Ammon's horn (tissue), 1 donor: ENCODE measurements at places on chromosomes 16 and 17.

DNA sequence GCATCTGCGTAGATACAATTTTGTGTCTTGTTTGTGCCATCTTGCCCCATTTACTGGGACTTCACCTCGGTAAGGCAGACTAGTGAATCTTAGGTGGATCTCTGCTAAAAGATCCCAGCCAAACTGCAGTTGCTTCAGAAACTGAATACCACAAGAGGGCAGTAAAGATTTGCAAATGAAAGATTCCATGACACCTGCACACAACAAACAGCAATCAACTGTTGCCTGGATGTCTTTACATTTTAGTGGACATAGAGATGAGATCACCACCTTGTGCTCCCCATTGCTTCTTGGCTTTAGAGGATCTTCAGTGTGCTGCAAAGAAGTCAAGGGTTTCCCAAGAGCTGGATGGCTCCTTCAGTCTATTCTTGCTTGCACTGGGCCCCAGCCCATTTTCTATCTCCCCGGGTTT lies 119.2 kb upstream of the CACNG5 start:
- DNase-seq, result peak; percentile 73

GRCh38 chr16:75382611-75383010 lies 50.7 kb downstream of the CFDP1 start:
- no peak for DNase-seq

- no peak for DNase-seq
These were observed 5.4 kb downstream of the VASN start for GRCh38 chr16:4376893-4377572.

DNA sequence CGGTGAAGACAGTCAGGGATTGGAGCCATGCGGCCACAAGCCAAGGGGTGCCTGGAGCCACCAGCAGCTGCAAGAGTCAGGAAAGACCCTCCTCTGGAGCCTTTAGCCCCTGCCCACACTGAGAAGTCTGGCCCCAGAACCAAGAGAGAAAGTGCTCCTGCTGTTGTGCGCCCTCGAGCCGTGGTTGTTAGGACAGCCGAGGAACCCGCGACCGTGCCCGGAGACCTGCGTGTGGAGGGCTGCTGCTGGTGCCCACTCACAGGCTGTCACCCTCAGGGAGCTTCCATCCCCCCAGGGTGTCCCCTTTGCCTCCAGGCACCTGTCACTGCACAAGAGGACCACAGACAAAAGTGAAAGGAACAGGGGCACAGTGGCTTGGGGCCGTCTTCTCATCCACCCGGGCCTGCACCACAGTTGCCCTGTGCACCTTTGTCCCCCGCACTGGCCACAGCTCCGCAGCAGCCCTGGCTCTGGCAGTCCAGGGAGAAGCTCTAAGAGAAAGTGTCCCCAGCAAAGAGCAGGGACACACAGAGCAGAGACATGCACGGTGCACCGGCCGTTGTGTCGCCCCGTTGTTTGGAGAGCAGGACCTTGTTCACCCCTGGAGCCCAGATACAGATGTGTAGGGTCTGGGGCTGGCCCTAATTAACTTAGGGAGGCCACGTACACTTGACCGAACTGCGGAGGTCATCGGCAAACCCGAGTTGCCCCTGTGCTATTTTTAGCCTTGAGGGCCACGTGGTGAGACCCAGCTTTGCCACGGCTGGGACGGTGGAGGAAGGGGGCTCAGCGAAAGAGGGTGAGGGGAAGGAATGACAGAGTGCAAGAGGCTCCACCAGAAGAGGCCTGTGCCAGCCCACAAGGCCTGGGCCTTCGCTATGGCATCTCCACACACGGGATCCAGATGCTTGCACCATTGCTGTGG lies 329.2 kb downstream of the C16orf95 start:
- no peak for DNase-seq

- DNase-seq, result no peak
These were observed 28.9 kb downstream of the ADCY9 start for GRCh38 chr16:4087099-4087885.

DNA sequence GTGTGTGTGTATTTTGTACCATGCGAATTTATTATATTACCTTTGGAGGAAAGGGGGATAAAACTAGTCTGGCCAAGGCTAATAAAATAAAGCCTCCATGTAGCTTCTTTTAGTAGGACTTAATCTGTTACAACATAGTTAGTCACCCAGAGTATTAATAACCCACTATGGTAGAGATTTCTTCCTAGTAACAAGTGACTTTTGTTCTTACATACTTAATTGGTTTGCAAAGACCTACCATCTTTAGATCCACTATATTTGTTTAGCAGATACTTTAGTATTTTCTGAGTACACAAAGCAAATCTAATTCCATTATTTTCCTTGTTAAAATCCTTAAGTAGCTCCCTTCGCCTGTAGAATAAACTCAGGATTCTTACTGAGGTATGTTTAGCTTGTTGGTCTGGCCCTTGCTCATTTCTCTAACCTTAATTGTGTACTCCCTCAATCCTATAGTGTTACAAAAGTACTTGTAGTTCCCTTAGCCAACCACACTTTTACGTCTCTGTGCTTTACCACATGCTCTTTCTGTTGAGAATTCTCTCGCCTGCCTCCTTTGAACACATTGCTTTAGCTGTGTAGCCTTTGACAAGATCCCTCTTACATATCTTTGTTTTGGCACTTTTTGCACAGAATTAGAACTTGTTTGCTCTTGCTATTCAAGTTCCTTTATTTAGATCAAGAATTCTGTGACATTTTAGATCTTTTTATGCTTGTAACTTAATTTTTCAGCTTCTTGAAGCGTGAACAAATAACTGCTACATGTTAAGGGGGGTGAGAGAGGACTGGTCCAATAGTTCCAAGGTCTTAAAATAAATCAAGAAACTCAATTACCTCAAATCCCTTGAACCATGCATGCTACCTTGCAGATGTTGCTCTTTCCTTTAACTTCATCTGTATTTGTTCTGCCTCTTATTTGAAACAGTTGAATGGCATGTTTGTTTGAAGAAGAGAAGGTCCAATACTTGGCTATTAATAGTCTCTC lies 23.8 kb downstream of the CLTC start:
- DNase-seq, result no peak

DNA sequence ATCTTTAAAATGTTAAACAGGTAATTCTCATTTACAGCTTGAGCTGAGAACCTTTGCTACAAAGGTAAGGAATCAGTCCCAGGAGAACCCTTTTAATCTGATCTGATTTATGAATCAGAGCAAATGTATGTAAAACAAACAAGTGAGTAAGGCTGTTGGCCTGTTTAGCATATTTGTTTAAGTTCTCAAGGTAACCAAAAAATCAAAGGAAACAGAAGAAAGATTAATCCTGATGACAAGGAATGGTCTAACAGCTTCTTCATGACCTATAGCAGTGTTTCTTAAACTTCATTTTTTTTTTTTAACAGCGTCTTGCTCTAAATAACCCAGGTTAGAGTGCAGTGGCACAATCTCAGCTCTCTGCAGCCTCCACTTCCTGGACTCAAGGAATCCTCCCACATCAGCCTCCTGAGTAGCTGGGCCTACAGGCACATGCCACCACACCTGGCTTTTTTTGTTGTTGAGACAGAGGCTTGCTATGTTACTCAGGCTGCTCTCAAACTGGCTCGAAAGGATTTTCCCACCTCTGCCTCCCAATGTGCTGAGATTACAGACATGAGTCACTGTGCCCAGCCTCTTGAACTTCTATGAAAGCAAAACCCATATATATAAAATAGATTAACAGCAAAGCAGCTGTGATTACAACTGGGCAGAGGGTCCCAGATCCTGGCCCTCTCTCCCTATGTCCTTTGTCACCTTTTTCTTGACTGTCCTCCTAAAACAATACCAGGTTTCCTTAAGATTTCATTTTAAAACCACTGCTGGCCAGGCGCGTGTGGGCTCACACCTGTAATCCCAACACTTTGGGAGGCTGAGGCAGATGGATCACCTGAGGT lies 5.1 kb upstream of the JPT1 start:
- no peak for DNase-seq

DNA sequence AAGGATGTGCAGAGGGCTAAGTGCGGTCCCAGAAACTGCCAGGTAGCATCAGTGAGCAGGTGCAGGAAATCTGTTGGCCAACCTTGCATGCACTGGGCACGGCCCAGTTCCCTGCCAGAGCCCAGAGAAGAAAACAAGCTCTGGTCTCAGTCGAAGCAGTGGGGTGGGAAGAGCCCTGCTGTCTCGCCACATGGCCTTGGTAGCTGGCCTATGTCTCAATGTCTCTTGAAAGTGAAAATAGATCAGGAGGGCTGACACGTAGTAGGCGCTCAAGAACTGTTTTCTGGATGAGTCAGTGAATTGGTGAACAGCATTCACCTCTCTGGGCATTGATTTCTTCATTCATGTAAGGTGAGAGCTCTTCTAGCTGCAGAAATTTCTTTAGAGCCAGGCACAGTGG lies 90.4 kb downstream of the MARF1 start:
- DNase-seq, result no peak

GRCh38 chr17:32933881-32934280 lies 5.9 kb downstream of the TMEM98 start:
- no peak for DNase-seq

- peak; percentile 87 for DNase-seq
These were observed 86.1 kb downstream of the UTP18 start for GRCh38 chr17:51346218-51346982.

- DNase-seq, result no peak
These were observed 469.6 kb upstream of the HSBP1 start for GRCh38 chr16:83338138-83338537.

- no peak for DNase-seq
These were observed 806 bp downstream of the MRM1 start for GRCh38 chr17:36602030-36602748.

- no peak for DNase-seq
These were observed 2.8 kb downstream of the DNAJA3 start for GRCh38 chr16:4428500-4428899.

DNA sequence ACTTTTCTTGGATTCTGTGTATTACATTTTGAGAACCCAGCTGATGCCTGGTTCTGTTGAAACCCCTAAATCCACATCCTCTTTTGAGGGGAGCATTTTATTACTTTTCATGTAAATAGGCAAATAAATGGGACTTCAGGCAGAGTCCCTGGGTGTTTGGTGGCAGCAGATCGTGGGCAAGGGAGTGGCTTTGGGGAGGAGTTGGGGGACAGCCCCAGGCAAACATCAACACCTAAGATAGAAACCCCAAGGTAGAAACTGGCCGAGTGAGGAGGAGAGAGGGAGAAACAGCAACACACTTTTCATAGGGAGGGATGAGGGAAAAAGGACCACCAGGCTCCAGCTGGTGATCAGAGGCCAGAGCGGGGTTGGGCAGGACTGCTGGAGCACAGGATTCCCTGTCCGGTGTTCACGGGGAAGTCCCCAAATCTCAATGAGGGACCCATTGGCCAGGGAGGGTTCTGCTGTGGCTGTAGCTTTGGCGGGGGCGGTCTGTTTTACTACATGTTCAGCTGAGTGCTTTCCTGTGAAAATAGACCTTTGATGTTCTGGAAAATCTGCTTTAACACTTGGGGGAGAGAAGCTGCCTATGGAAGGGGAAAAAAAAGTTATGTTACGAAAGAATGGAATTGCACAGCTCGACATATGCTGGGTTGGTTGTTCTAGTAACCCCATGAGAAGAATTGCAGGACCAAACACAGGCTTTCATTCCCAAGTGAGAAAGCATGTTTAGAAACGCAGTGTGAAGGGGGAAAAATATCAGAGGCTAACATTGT lies 46.6 kb downstream of the MSI2 start:
- DNase-seq, result no peak

DNA sequence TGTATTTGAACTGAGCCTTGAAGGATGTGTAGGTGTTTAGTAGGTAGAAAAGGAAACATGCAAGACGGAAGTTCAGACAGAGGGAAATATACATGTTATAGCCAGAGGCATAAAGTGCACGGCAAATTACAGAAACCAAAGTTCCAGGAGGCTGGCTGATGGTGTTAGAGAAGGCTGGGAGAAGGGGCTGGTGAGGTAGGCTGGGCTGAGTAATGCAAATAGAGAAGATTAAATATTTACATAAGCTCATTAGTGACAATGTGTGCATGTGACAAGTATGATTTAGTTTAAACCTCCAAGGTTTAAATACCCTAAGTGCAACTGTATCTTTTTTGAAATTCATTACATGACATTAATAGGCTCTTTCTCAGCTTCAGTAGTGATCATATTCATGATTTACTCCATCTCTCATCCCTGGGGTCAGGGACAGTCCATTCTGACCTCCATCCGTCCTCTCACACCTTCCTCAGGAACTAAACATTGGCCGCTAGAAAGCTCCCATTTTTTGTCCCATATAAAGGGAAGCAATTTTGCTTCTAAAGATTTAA lies 399.8 kb upstream of the SALL1 start:
- no peak for DNase-seq

GRCh38 chr16:57964157-57964700 lies 6.7 kb downstream of the CNGB1 start:
- DNase-seq, result no peak

GRCh38 chr17:73232587-73233373 lies 28.9 kb downstream of the CPSF4L start:
- peak; percentile 46 for DNase-seq

GRCh38 chr17:28319598-28319935 lies 567 bp downstream of the TMEM97 start:
- DNase-seq, result no peak

DNA sequence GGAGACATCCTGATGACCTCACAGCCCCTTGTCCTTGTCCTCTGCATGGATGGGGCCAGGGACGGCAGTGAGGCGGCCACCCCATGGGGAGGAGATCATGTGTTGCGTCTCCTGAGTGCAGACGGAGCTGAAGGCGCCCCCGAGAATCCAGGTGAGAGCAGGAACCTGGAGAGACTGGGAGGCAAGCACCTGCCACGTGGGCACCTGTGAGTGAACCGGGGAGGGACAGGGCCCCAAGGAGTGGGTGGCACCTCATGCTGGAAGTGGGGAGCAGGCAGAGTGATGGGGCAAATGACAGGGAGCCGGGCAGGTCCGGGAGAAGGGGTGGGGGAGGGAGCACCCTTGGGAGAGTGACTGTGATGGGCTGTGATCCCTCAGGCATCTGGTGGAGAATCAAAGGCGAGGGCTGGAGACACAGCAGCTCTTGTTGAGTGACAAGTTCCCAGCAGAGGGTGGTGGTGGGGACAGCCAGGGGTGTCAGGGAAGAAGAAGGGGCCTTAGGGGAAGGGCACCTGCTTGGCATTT lies 174.3 kb upstream of the CHMP6 start:
- no peak for DNase-seq

DNA sequence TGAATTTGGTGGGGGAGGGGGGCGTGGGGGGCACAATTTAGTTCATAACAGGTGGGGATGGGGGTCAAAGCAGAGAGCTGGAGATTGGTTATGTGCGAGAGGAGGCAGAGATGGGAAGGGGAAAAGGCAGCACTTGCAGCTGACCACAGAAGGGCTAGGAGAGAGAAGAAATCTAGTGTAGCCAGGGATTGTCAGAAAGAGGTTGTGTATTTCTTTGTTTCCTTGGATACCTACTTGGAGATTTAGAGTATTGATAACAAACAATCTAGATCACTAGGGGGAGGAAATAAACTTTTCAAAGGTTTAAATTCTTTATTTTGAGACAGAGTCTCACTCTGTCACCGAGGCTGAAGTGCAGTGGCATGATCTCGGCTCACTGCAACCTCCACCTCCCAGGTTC lies 47.1 kb upstream of the YPEL2 start:
- no peak for DNase-seq

DNA sequence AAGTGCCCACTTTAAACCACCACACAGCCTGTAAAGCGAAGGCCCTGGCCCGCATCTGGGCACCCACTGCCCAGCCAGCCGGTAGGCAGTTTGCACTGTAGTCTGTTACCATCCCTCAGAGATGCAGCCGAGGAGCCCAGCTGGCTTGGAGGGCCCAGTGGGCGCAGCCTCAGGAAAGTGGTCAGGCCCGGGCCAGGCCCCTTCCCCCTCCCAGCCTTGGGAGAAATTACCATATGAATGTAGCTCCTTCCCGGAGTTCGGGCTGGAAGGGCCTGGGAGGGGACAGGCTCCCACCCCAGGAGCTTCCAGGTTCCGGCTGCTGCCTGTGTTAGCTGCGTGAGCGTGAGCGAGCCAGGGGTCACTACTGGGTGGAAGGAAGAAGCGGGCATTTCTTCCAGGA lies 325.4 kb downstream of the SEC14L1 start:
- DNase-seq, result no peak
